ENCODE measurements at places on chromosomes 6 and 20.

DNA sequence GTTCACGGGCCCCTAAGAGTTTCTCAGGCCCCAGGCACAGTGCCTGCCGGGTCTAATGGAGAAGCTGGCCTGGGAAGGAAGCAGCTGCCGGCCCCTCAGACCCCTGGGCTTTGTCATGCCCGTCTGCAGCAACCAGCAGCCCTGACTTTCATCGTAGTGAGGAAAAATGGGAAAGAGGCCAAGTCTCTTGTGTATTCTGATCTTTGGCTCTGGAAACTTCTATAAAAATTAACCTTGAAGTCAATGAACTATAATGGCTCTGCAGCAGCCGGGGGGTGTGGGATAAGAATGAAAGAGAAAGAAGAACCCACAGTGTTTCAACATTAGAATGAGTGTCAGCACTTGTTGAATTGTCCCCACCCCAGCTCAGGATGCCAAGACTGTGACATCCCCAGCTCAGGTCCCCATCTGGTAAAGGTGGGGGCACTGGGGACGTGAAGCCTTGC lies 12.9 kb downstream of the TGM2 start:
- peak; percentile 25 for DNase-seq

DNA sequence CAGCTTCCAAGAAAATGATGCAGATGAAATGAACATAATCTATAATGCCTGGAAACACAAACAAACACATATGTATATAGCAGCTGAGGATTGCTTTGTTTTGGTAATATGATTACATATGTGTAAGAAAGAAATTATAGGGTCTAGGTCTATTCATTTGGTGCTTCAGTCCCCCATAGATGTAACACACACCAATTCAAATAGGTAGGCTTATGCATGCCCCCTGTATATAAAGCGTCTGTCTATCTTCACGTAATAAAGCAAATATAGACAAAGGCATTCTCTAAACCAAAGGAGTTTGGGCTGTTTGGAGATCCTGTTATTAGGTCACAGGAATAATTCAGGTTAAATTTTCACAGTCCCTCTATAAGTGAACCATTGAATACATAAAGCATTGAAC lies 270.4 kb upstream of the SGK1 start:
- DNase-seq = no peak

GRCh38 chr6:6661684-6662083 lies 73.2 kb downstream of the LY86 start:
- no peak for DNase-seq

GRCh38 chr6:151300267-151300991 lies 60.7 kb downstream of the AKAP12 start:
- DNase-seq = no peak

- DNase-seq = no peak
These were observed 16.8 kb downstream of the RPL7L1 start for GRCh38 chr6:42896178-42896719.

DNA sequence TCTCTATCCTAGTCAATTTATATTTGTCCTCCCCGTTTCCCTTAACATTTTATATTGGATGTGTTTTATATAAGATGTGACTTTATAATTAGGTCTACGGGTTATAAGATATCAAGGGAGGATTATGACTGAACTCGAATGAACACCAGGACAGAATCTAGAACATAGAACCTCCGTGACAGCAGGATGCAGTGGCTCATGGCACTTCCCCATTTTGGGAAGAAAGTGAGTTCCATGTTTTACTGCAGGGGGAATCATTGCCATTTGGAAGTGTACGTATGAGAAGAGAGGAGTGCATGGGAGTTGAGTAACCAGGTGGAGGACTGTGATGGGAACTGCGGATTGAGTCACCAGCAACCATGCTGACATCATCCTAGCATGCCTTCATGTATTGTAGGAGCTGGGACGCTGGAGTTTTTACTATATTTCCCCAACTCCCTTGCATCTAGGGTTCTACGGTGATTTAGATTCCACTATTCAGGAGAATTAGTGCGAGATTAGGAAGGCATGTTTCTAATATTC lies 56.1 kb upstream of the FOXC1 start:
- DNase-seq = no peak

DNA sequence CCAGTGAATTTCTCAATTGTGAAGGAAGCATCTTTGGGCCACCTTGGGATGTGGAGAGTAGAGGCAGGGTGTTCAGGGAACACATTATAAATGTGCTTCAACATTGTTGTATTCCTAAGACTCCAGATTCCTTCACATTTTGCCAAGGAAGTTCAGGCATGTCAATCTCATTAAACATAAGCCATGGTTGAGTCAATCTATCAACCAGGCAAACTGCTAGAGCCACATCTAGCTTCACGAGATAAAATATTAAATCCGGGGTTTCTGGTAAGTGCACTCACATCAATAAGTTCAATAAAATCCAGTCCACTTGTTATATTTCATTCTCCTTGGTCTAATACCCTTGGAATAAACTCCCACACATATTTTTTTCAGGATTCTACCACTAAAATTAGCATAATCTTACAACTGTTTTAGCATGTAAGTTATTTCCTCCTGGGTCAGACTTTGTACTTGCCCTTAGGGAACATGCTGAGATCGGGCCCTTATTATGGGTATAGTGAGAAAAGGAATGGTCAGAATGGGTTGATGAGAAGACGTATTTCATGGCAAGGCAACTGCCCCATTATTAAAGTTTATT lies 93.6 kb downstream of the ADTRP start:
- DNase-seq = no peak

GRCh38 chr6:138450445-138450844 lies 46.4 kb downstream of the HEBP2 start:
- DNase-seq = no peak

DNA sequence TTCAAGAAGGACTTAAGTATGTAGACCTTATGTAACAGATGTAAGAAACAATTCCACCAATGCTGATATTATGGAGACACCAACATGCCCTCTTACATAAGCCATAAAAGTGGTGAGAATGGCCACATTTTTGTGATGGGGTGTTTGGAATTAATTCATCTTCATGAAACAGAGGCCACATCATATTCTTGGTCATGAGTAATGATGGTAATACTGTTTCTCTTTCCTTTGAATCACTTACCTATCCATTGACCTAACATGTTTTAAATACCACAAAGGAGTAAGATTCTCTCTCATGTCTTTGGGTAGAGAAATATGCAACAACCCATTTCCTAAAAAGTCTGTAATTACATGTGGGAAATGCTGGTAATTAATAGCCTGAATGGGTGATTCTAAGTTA lies 545.4 kb upstream of the FLRT3 start:
- DNase-seq = no peak

GRCh38 chr6:13488015-13488895 lies 855 bp upstream of the GFOD1 start:
- no peak for DNase-seq

DNA sequence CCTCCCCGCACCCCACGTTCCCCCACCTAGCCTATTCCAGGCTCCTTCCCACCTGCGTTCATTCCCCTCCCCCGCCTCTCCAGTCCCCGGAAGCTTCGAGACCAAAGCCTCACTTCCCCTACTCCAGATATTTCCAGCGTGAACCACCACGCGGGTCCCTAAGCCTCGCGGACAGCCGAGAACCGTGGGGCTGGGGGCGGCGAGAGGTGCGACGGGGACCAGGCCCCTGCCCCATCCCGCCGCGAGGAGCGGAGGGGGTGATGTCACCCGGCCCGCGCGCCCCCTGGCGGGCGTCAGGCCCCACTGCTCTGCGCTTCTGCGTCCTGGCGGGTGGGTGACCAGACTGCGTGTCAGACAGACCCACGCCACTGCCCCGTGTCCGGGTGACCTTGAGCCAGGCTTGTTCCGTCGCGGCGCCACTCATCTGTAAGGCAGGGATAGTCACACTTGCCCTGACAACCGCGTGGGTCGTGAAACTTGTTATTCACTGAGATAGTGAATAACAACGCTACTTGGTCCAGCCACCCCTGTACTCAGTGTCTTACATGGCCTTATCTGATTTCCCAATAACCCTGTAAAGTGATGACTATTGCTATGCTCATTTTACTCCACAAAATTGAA lies 9.0 kb upstream of the HSP90AB1 start:
- DNase-seq = no peak

DNA sequence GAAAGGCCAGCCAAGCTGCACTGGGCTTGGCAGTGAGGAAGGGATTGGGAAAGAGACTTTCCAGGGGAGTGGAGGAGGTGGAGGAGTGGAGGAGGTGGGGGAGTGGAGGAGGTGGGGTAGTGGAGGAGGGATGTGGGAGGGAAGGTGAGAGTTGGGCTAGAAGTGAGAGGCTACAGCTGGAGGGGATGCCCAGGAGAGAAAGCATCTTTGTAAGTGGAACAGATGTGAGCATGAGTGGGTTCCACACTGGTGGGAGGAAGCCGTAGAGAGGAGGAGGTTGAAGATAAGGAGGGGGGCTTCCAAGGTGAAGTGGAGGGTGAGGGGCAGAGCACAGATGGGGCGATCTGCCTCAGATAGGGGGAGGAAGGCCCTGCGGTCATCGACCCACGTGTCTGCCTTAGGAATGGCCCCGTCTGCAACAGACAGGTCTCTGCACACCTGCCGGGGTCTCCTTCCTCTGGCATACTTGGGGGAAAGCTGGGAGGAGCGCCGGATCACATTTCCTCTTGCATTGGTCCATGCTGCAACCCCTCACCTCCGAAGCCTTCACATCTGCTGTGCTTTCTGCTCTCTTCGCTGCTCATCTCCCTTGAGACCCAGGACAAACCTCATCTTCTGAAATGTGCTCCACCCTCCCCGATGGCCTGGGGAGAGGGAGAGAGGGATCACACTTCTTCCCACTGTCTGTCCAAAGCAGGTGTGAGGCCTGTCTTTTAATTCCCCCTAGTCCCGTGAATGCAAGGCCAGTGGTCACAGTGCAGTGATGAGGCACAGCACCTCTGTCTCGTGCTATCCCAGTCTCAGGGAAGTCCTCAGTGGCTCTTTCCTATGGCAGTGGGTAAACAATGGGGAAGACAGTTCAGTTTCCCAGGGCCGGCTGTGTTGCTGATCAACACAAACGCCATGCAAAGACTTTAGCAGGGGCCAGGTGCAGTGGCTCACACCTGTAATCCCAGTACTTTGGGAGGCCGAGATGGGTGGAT lies 48.6 kb upstream of the SNX9 start:
- DNase-seq = no peak

All from LNCaP clone FGC (cell line).